Kidney epithelial cell (primary cell): ENCODE measurements at places on chromosomes 13 and 19.

- DNase-seq: no peak
Measured at GRCh38 chr13:25847145-25847544, 204.7 kb downstream of the SHISA2 start.

- DNase-seq: no peak
Measured at GRCh38 chr13:26219726-26220125, 2.4 kb downstream of the RNF6 start.

- DNase-seq: no peak
Measured at GRCh38 chr19:1161716-1162115, 12.4 kb downstream of the SBNO2 start.

DNA sequence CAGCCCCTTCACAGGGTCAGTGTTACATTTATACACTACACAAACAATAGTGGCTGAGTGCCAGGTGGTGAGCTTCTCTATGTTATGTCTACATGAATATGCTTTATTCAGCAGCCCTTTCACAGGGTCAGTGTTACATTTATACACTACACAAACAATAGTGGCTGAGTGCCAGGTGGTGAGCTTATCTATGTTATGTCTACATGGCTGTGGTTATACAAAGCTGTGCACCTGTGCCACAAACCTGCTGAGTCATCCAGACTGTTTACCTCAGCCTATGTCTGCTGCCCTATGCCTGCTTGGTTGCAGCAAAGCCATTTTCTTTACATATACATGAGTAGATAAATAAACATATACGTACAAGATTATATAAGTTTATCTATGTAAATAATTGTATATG lies 76.5 kb downstream of the ZNF726 start:
- peak; percentile 41 for DNase-seq

DNA sequence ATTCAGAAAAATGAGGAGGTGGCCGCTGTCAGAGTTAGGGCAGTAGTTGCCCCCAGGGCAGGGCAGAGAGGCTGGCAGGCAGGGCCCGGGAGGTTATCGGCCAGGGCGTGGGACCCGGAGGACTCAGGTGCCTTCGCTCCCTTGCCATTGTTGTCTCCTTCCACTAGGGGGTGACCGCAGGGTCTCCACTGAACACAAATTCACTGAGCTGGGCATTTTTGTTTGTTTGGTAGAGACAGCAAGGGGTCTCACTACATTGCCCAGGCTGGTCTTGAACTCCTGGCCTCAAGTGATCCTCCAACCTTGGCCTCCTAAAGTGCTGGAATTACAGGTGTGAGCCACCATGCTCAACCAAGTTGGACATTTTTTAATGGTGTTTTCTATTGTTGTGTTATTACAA lies 25.1 kb downstream of the CARS2 start:
- DNase-seq: no peak

- no peak for DNase-seq
Measured at GRCh38 chr13:73850104-73850873, 283.9 kb downstream of the KLF12 start.

- no peak for DNase-seq
Measured at GRCh38 chr13:21256351-21256761, 79.9 kb downstream of the MRPL57 start.
